Putamen (tissue), 1 donor: ENCODE measurements at places on chromosomes 6 and 20.

- no peak for DNase-seq
Observed at GRCh38 chr6:56625356-56625755, 17.3 kb downstream of the DST start.

DNA sequence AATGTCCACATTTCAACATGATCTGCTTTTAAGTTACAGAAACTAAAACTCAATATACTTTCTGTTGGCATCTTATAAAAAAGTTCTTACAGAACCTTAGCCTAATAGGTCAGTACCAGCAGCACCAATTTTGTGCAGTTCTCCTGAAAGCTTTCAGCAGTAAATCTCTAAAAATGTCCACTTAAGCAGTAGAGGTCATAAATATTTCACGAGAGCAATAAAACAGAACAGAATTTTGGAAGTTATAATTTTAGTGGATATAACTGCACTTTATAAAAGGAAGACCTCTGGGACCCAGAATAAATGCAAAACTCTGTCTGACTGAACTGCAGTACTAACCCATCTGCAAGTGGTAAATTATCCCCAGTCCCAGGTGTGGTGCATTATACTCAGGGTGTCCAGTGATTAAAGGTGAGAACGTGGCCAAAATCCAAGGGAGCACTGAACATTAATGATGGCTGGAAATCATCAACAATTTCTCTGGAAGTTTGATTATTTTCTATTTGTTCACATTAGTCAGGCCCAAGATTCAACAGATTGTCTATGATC is 172.6 kb upstream of the RSPO3 start:
- DNase-seq: no peak

DNA sequence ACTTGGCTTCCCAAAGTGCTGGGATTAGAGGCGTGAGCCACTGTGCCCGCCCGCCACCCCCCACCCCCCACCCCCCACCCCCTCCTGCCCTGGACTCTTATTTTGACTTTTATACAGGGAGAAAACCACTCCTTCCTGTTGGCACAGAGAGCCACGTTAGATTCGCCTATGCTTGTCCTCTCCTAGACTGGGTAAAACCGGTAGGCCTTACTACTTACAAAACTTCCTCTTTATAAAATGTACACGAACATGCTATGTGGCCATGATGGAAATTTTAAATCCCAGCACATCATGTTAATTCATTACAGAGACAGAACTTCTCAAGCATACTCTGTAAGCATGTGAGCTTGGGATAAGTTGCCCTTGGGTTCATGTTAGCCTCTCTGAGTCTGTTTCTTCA is 124.2 kb downstream of the SLC24A3 start:
- DNase-seq: no peak

DNA sequence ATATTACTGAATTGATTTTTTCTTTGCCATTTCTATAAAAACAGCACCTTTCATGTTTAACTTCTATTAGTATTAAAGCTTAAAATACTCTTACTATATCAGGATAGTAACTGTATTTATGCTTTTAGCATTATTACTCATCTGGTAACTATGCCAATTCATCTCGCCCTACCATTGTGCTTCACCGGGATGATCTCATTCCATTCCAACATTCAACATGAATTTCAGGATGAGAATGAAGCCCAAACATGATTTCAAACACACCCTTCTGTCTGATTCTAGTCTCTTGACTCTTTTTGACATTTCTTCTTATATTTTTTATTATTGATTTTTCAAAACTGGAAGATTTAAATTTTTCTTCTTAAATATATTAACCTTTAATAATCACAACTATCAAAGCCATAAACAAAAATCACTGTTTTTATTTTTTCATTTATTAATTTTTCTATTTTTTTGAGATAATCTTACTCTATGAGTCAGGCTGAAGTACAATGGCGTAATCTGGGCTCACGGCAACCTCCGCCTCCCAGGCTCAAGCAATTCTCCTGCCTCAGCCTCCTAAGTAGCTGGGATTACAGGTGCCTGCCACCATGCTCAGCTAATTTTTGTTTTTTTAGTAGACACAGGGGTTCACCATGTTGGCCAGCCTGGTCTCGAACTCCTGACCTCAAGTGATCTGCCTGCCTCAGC is 46.7 kb downstream of the GJA1 start:
- no peak for DNase-seq

DNA sequence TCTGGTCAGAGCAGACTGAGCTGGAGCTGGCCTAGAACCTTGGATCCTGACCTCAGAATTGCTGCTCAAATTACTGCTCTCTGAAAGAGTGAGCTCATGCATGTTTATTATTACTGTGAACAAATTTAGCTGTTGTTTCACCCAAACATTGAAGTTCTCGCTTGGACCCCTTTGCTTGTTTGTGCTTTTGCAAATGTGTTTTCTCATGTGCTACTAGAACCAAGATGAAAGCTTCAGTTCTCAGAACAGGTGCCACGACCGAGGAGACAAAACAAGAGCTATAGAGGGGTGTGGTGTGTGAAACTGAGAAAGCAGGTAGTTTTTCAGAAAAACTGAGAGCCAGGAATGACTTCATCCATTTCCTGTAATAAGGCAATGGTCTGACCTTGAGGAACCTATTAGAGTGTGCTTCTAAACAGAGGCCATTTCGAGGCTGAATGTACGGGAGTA is 50.0 kb upstream of the ESR1 start:
- DNase-seq: no peak

GRCh38 chr6:169426611-169427010 is 173.0 kb upstream of the THBS2 start:
- no peak for DNase-seq

GRCh38 chr6:7100072-7100752 is 7.5 kb upstream of the RREB1 start:
- no peak for DNase-seq

DNA sequence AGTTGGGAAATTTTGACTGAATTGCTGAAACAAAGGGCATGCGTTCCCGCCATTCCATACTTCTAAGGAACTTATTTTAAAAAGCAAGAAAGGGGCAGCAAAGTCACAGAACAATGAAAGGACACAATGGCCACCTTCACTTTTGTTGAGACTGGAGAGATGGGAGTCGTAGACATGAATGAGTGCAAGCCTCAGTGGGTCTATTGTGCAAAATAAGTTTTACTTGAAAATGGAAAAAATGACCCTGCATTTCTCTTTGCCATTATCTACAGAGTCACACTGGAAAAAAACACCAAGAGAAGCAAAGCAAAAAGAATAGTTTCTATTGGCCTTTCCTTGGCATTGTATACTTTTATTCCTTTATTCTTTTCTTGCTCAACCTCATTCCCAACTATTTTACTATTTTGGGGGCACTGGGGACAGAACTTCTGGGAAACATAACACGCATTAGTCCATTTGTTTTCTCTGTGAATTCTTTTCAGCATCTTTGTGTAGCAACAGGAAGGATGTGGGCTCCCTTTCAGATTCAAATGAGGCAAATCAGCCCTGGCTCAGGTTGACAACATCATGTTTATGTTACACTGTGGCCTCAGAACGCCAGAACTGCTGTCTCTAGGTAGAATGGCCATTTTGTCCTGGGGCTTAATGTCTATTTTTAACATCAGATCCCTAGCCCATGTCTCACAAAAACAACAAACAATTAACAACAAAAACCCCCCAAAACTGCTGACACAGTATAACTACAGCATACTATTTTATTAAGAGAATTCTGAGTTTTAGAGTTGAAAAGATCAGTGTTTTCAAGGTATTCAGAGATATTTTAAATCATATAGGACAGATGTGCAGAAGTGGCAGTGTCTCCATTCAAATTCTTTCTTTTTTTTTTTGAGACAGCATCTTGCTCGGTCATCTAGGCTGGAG is 122.2 kb downstream of the FYN start:
- DNase-seq: no peak

DNA sequence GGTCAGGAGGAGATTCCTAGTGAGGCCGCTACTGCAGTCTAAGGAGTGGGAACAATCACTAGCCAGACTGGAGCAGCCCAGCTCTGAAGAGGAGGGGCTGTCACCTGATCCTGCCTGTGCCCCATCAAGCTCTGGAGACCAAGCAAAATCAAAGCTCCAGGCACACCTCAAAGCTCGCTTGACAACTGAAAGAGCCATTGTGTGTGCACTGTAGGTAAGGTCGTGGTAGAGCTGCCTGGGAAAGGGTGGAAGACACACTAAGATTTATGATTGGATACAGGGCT is 58.2 kb downstream of the CSE1L start:
- no peak for DNase-seq

DNA sequence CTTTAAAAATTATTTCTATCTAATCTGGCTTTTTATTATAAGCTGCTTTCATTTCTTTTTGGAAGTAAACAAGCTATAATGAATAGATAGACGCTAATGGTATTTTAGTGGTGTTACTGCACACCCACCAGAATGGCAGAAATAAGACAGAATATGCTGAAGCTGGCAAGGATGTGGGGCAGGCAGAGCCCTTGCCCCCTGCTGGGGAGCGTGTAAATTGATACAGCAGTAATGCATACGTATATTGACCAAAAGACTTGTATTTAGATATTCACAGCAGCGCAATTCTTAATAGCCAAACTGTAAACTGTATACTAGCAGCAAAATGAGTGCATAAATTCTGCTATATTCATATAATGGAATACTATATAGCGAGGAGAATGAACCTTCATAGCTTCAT is 35.3 kb downstream of the TMEM181 start:
- DNase-seq: no peak

GRCh38 chr6:2866171-2866846 is 24.6 kb upstream of the SERPINB1 start:
- no peak for DNase-seq

DNA sequence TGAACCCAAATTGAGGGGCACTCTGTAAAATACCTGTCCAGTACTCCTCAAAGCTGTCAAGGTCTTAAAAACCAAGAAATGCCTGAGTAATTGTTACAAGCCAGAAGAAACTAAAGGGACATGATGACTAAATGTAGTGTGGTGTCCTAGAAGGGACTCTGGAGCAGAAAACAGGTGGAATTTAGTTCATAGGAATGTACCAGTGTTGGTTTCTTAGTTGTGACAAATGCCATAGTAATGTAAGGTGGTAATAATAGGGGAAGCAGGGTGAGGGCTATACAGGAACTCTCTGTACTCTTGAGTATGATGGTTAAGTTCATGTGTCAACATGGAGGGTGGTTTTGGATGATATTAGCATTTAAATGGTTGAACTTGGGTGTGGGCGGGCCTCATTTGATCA is 92.3 kb downstream of the CNBD2 start:
- DNase-seq: no peak

GRCh38 chr6:23088761-23089160 is 519.4 kb downstream of the HDGFL1 start:
- no peak for DNase-seq

GRCh38 chr6:144955859-144956258 is 670.7 kb downstream of the UTRN start:
- DNase-seq: no peak

DNA sequence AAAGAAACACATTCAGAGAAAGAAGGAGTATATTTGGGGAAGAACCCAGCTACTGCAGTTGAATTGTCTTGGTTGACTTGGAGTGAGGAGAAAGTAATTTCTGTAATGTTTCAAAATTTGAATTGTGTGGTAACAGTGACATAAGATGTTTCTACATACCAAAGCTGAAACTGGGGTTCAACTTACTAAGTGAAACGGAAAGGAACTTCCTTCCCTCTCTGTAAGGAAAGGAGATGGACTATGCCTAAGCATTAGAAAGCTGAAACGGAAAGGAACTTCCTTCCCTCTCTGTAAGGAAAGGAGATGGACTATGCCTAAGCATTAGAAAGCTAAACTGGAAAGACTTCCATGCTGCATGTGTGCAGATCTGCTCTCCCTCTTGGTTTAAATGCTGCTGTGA is 46.0 kb downstream of the HUS1B start:
- DNase-seq: no peak

DNA sequence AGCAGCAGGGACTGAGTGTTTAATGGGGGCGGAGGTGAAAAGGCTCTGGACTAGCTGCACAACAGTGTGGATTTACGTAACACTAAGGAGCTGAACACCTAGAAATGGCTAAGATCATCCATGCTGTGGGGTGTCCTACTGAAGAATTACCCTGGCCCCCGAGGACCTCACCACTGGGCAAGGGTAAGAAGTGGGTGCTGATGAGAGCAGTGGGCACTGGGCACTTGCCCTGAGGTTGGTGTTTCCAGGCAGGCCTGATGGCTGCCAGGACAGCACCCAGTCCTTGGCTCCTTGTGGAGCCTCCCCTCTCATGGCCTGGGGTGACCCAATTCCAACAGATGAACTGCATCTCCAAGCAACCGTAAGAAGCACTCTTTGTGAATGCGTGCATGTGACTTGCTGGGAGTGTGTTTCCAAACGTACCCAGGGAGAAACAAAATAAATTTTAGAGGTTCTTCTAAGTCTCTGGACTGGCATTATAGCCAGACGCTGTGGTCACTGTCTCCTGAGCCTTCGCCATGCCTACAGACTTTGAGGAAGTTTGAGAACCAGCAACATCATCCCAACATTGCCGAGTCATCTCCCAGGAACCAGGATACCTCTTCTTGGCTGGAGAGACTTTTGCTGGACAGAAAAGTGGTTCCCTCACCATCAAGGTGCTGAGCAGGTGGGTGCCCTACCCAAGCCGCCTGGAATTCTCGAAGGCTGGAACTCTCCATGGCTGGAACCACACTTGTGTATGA is 245.9 kb downstream of the ERMARD start:
- DNase-seq: no peak

DNA sequence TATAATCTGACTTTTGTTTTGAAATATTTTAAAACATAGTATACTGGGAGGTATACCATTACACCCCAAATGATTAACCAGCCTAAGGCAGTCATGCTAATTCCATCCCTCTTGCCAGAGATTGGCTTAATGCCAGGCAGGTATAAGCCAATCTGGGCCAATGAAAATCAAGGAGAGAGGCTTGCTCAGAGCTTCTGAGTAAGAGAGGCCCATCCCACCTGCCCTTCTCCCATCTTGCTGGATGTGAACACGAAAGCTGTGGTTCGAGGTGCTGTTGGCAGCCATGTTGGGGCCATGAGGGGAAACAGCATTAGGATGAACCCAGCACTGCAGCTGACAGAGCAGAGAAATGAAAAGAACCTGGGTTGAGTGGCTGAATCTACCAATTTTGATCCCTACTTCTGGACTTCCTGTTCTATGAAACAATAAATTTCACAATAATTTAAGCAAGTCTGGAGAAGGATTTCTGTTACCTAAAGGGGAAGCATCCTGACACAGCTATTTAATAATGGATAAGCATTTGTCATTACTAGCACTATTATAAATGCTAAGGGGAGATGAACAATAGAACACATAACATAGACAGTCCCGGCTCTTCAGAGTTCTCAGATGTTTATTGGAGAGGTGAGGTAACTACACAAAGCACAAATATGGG is 152.3 kb downstream of the CDC5L start:
- DNase-seq: no peak

DNA sequence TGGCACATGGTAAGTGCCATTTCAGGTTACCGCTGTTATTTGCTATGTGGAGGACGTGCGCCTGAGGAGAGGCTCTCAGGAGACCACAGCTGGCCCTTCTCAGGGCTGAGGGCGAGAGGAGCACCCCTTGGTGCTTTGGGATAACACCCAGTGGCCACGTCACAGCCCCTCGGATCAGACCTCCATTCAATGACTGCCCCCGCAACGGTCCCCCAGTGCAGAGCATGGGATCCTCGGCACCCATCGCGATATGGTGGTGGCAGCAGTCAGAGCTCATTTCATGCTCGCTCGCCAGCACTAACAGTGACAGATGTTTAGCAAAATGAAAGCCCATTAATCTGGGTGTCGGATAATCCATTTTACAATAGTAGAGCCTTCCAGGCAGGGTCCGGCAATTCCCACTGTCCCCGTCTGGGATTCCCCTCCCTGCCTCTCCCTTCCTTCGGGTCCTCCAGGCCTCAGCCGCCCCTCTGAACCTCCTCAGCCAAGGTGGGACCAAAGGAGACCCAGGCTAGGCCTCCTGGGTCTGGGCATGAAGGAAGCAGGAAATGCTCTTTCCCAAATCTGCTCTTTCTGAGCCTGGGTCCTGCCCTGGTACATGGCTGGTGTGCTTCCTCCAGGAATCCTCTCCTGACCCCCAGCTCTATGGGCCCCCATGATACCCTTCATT is 117.1 kb downstream of the GRM4 start:
- DNase-seq: no peak
